ENCODE measurements at places on chromosomes 1 and 21.

DNA sequence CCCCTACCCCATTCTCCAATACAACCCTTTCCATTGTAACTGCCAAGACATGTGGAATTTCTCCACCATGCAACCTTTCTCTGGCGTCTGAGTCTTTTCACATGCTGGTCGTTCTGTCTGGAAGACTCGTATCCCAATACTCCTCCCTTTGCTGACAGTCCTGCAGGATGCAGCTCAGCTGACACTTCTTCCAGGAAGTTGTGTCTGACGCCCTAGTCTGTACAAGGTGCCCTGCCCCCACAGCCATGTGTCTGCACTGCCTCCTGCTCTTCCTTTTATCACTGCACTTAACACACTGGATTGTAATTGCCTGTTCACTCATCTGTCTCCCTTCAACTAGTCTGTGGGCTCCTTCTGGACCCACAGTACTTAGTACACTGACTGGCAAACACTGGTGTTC lies 188.0 kb downstream of the LMX1A start:
- DNase-seq: no peak

GRCh38 chr21:34126269-34126668 lies 52.9 kb downstream of the MRPS6 start:
- DNase-seq: no peak

DNA sequence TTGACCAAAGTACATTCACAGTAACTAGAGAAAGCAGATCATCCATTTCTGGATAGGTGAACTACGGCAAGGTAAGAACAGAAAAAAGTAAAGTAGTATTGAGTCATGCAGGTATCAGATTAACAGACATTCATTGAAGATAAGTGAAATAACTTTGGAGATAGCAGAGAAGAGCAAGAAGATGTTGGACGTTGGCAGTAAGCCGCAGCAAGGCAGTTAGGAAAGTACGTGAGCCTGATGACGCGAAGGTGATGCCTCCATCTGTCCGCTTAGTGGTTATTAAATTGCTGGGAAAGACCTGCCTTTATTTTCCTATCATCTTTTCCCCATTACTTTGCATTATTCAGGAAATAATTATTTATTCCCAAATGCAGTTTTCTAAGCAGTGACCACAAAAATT lies 24.9 kb upstream of the KIAA1614 start:
- no peak for DNase-seq

DNA sequence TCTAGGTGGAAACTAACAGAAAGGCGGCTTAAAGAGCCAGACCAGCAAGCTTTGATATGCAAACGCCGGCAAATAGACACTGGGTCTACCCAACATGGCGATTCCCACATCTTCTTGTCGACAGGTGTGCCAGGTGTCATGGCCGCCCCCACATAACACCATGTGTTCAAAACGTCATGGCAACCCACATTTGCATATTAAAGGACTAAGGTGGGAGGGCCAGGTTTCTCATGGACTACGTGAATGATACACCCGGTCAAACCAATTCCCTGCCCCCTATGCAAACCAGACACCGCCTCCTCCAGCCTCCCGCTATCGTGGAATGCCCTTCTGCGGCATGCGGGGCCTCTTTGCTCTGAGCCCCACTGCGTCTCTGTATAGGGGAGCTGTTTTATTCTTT lies 41.3 kb downstream of the ICOSLG start:
- no peak for DNase-seq

- no peak for DNase-seq
These were observed 49.7 kb upstream of the NEK7 start for GRCh38 chr1:198107091-198107501.

DNA sequence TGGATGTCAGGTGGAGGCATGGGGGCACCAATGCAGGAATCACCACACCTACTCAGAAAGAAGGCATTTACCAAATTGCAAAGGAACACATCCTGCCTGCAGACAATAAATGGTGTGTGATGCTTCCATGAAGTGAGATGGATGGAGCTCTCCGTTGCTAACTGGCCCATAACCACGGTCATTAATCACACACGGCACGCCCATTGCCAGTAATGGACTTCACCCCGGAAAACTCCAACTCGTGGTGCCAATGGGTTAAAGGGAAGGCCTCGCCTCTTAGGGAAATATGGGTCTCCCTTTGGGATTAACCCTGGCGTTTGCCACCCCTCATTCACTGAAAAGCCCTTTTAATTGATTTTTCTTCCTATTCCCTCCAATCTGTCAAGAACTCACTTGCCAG lies 443.1 kb upstream of the DAB1 start:
- DNase-seq: no peak
